ENCODE measurements at places on chromosomes 1 and 21.
A peak's percentile ranks its signal among the peaks of the same experiment; 100 is the strongest.

GRCh38 chr1:168509875-168510791, 33.7 kb downstream of the XCL2 start:
- DNase-seq: no peak

DNA sequence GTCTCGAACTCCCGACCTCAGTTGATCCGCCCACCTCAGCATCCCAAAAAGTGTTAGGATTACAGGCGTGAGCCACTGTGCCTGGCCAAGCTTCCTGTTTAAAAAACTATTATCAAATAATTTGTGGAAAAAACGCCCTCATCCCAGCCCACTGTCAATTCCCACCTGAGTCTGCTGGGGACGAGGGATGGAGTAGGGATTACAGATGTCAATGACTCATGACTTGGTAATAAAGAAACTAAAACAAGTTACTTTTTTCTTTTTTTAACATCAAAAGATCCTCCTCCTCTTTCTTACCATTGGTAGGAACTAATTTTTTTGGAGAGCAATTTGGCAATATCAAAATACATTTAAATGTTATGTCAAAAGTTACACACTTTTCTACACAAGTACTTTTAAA, 9.7 kb downstream of the CNN3 start:
- DNase-seq: no peak

DNA sequence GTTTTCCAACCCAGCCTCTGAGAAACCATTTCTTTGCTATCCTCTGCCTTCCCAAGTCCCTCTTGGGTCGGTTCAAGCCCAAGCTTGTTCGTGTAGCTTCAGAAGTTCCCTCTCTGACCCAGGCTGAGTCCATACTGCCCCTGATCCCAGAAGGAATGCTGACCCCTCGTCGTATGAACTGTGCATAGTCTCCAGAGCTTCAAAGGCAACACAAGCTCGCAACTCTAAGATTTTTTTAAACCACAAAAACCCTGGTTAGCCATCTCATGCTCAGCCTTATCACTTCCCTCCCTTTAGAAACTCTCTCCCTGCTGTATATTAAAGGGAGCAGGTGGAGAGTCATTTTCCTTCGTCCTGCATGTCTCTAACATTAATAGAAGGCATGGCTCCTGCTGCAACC, 23.8 kb downstream of the EIF2D start:
- no peak for DNase-seq

GRCh38 chr1:9196129-9197040, 38.2 kb upstream of the H6PD start:
- DNase-seq: peak; percentile 67

DNA sequence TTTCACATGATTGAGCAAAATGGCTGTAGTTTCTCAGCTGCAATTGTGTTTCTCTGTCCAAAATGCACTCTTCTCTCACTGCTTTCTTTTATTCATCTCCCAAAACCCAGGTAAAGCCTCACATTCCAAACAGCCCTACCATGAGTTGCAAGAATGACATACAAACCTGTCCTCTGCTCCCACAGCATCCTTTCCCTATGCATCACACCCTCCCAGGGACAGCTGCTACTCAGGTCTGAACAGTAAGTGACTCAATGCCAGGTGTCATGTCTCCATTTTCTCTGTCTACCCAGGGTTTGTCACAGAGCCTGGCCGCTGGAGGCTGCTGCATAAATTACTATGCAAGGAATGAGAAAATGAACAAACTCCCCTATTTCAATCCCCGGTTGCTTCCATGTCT, 118.5 kb downstream of the PLD5 start:
- no peak for DNase-seq

- DNase-seq: peak; percentile 22
Measured at GRCh38 chr1:43706598-43707189, 642 bp upstream of the ST3GAL3 start.

DNA sequence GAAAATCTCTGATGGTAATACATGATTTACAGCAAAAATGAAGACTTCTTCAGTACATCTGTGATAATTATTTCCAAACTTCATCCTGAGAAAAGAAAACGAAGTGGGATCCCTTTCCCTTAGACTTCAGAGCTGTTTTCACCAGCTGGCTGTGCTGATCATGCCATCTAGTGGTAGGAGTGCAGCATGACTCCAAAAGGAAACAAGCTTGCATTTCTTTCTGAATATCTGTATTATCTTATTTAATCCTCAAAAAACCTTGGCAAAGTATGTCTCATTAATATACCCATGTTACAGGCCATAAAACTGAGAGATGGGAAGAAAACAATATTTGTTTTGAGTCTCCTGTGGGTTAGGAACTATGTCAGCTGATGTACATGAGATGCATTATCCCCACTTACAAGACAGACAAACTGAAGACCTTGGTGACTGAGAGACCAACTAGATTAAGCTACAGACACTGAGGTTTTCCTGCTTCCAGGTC, 9.8 kb upstream of the GJA8 start:
- peak; percentile 60 for DNase-seq

GRCh38 chr1:38505944-38506343, 353.6 kb downstream of the RRAGC start:
- no peak for DNase-seq

GRCh38 chr1:68217060-68217554, 15.2 kb downstream of the WLS start:
- no peak for DNase-seq

- no peak for DNase-seq
Measured at GRCh38 chr1:20281801-20282200, 8.9 kb upstream of the VWA5B1 start.

DNA sequence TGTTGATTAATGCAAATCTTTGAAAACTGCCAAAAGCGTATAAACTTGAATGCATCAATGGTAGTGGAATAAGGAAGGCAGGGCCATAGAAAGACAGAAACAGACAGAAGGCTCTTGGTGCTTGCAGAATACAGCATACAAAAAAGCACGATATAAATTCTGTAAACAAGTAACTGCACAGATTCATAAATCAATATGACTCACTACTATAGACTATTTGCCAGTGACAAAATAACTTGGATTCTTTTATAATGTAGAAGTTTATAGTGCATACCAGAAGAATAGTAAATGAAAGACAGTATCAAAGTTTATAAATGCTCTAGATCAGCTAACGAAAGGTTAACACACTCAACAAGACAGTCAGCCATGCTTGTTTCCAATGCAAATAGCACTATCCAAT, 349.6 kb downstream of the PTBP2 start:
- DNase-seq: no peak

DNA sequence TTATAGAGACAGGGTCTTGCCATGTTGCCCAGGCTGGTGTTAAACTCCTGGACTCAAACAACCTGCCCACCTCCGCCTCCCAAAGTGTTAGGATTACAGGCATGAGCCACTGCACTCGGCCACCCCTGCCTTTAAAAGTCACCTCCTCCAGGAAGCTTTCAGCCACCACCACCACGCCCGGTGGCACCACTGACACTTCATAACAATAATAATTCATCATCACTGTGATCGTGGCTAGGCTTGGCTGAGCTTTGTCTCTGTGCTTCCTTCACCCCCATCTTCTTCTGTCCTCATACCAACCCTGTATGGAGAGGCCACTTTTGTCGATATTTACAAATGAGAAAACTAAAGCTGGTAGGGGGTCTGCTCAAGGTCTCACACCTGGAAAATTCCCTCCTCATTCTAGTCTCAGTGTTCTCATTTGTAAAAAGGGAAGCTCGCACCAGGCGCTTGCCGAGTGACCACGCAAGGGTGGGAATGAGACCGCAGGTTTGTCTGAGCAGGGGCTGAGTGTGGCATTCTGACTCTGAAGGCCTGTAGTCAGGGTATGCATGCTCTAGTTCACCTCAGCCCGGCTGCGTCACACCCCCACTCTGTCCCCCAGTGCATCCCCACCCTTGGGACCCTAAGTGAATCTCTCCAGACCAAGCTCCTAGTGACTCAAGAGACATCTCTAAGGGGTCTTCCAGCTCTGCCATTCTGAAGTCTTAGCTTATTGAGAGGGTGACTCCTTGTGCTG, 12.9 kb upstream of the EPHA2 start:
- no peak for DNase-seq

GRCh38 chr1:174324939-174325338, 122.8 kb upstream of the GPR52 start:
- no peak for DNase-seq

- no peak for DNase-seq
Measured at GRCh38 chr1:183278739-183279591, 92.9 kb downstream of the LAMC2 start.

DNA sequence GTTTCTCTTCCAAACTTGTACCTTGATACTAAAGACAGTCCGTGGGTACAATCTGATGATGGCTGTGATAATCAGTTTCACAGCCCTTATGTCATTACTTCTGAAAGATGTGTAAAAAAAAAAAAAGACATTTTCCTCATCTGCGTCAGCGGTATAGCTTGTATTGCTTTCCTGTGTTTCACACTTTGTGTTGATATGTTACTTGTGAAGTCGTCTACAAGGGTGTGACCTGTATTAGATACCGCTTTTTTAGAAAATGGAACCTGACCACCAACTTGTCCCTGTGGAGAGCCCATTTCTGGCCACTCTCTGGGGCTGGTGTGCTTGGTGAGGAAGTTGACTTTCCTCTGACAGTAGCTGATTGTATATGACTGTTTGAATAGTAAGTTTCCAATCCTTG, 50.5 kb downstream of the PEX14 start:
- DNase-seq: no peak

DNA sequence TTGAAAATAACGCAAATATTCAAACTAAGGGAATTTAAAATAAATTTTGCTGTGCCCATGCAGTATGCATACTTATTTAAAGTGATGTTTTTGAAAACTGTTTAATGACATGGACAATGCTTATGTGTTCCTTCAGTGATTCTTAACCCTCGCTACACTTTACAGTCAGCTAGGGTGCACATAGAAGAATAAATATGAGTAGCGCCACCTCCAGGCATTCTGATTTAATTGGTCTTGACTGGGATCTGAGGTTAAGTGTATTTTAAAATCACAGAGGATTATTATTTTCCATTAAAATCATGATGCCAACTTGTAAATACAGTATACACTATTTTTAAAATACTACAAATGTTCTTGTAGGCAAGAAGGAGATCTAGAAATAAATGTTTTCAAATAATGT, 373.5 kb upstream of the ADGRL4 start:
- DNase-seq: no peak
